GM12865 (cell line): ENCODE measurements at places on chromosomes 3 and 15.
A peak's percentile ranks its signal among the peaks of the same experiment; 100 is the strongest.

DNA sequence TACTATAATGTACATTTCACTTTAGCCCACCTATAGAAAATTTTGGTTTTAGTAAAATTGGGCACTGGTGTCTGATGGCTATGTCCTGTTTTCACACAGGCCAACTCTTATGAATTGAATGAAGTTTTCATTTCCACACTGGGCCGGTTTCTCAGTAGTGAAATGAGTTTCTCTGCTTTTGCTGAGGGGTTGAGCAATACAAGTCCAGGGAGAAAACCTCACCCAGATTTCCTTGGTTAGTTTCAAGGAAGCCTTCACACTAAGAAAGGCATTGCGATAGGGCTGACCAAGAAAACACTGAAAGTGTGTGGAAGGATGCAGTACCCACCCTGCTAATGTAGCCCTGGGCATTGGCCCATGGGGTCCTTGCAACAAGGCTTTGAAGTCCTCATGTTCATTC lies 331.5 kb upstream of the CFAP20DC start:
- DNase-seq: peak; percentile 84

DNA sequence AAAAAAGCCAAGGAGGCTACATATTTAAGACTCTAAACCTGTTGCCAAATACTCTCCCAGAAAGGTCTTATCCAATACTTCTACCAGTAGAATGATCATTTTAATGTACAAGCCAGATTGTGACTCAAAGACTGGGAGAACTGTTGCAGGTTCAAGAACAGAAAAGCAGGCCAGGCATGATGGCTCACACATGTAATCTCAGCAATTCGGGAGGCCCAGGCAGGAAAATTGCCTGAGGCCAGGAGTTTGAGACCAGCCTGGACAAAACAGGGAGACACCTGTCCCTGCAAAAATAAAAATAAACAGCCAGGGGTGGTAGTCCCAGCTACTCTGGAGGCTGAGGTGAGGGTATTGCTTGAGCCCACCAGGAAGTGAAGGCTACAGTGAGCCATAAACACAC lies 17.8 kb upstream of the THUMPD3 start:
- no peak for DNase-seq

GRCh38 chr3:127697551-127698240 lies 24.9 kb downstream of the ABTB1 start:
- peak; percentile 81 for DNase-seq

DNA sequence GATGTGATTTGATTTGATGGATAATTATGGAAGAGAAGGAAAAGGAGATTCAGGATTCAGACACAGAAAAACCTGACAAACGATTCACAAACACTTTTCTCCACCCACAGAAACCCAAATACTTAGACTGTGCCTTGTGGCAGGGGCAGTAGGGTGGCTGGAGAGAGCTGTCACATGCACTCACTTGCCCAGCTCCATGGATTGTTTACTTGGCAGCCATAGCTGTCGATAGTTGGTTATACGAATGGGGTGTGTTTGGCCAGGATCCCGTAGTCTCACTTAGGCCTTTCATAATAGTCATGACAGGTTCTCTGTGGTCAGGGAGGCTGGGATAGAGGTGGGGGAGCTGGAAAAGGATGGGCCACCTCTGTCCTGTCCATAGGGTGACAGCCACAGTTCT lies 76.9 kb downstream of the CACNA1D start:
- no peak for DNase-seq

- no peak for DNase-seq
Observed at GRCh38 chr3:148068466-148068865, 629.2 kb upstream of the AGTR1 start.

GRCh38 chr3:46479021-46479420 lies 14.3 kb upstream of the LTF start:
- DNase-seq: no peak

DNA sequence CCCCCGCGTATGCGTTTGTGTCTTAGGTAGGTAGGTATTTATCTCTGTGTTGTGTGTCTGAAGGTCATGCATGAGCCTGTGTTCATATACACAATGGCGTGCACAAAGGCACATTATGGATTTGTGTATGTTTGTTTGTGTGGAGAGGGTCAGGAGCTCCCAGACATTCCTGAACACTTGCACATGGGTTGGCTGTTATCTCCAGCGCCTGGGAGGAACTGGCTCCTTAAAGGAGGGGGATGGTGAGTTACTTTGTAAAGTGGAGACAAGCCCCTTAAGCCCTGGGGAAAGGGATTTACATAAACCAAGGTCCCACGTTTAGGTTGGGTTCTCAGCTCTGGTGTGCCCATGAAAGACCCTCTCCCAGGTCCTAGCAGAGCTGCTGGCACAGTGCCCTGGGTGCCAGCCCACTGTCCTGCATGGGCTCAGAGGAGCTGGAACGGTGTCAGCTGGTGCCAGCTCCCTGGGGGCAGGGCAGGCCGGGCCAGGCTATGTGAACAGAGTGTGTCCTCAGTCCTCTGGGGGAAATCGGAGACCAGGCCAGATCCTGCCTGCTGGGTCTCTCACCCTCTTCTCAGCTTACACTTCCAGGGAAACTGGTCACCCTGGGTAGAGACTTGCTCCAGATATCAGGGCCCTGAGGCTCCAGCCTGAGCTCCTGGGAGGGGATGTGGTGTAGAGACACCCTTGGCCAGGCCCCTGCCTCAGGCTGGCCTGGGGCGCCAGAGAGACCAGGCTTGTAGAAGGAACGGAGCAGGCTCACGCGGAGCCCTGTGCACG lies 25.1 kb downstream of the SNX33 start:
- DNase-seq: no peak

DNA sequence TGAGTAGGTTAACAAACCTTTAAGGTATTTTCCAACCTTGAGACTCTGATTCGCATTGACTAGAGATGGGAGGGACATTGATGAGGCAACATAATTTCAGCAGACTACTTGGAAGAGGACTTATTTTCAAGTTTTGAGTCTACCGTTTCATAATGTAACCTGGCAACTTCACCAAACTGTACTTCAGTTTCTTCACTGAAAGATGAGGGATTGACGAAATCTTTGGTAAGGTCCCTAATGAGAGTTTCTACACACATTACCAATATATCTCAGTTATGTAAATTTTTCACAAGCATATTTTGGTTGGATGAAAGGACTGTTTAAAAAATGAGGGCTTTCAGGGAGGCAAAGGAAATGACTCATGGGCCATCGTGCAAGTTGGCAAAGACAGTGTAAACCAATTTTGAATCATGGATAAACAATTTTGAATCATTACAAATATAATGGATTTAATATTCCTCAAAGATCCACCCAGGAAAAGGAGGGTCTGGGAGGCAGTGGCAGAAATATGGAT lies 28.7 kb upstream of the SEMA6D start:
- no peak for DNase-seq

GRCh38 chr3:161412123-161412522 lies 40.8 kb upstream of the SPTSSB start:
- DNase-seq: no peak
